ENCODE measurements at places on chromosomes 16 and 17.

GRCh38 chr16:20874088-20874581 is 26.0 kb downstream of the DCUN1D3 start:
- no peak for DNase-seq

GRCh38 chr17:78116411-78116810 is 12.1 kb downstream of the TMC6 start:
- no peak for DNase-seq

DNA sequence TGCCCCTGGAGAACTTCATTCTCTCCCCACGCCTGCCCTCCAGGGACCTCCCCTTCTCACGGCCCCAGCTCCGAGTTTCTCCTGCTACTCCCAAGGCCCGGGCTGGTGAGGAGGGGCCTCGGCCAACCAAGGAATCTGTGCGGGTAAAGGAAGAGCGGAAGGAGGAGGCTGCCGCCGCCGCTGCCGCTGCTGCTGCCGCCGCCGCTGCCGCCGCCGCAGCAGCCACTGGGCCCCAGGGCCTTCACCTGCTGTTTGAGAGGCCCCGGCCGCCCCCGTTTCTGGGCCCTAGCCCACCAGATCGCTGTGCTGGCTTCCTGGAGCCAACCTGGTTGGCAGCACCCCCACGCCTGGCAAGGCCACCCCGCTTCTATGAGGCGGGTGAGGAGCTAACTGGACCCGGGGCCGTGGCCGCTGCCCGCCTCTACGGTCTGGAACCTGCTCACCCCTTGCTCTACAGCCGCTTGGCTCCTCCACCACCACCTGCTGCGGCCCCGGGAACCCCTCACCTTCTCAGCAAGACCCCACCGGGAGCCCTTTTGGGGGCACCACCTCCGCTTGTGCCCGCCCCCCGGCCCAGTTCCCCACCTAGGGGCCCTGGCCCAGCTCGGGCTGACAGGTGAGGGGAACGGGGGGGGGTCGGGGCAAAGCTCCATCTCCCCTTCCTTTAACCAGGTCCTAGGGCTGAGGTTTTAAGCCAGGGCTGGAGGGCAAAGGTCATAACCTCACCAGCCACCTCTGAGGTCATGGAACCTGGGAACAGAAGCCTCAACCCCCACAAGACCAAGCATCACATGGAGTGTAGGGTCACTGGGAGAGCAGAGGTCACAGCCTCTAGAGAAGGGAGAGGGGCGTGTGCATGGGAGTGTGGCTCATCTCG is 11.0 kb downstream of the FBRS start:
- DNase-seq: no peak

GRCh38 chr17:80919331-80920311 is 72.0 kb upstream of the CHMP6 start:
- DNase-seq: no peak

DNA sequence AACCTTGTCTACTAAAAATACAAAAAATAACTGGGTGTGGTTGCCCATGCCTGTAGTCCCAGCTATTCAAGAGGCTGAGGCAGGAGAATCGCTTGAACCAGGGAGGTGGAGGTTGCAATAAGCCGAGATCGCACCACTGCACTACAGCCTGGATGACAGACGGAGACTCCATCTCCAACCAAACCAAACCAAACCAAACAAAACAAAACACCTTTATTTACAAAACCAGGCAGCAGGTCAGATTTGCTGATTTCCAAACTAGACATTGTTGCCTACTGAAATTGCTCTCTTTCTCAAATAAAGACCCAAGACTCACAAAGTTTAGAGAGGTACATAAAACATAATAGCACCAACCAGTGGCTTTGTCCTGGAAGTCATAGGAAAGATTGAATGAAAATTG is 5.7 kb upstream of the TMEM238L start:
- DNase-seq: no peak

- peak; percentile 40 for DNase-seq
Measured at GRCh38 chr17:57379237-57379894, 123.0 kb downstream of the MSI2 start.

DNA sequence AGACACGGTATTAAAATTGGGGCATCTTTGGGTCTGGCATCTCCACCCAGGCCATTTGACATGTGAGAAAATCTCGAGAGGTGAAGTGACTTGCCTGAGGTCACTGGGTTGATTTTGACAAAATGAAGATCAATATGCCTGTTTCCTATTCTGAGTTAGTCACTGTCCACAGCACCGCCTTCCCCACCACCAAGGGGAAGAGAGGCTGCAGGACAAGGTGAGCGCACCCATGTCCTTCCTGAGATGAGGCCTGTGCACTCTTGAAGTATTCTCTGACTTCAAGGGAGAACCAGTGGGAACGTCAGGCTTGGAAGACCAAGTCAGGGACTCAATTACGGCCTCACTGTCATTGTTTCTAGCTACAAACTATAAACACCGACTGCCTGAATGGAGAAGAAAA is 49.9 kb upstream of the WSB1 start:
- DNase-seq: no peak

DNA sequence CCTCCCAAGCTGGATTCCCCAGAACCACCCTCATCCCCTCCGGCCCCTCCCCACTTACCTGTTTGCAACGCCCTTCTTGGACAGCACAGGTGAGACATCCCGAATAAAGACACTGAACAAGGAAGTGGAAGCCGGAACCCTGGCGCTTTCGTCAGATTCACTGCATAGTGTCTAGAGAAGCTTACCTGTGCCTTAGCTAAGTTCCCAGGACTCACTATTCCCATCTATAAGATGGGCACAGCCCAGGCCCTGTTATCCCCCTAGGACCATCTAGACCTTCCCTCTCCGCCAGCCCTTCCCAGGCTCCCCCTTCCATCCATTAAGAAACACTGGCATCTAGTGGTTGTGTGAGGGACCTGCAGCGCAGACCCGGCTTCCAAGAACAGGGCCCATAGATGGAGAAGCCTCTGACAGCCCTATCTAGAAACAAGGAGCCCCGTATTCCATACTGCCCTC is 26.9 kb upstream of the RPL38 start:
- DNase-seq: peak; percentile 70

DNA sequence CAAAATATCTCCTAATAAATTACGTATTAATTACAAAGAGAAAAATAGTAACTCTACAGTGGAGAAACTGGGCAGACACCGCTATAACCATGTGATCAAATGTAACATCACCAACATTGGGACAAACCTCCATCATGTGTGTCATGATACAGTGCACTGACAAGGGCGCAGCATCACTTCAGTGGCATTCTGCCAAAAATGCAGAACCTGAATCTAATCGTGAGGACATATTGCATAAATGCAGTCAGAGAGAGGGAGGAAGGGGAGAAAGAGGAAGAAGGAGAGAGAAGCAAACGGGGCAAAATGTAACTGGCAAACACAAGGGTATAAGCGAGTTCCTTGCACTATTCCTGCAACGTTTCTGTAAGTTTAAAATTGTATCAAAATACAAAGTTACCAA is 74.2 kb upstream of the MARCHF10 start:
- DNase-seq: no peak

DNA sequence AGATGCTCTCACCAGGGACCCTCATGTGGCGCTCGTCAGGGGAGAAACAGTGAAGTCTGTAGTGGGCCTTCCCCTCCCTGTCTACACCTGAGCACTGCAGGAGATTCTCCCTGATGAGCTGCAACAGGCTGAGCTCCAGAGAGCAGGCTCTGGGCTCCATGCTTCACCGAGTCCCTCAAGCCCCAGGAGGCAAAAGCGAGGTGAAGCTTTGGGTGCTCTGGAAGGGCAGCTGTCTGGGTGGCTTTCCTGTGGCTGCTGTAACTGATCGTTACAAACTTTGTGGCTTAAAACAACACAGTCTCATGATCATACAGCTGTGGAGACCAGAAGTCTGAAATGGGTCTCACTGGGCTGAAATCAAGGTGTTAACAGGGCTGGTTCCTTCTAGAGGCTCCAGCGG is 12.1 kb upstream of the CD300LD start:
- no peak for DNase-seq

DNA sequence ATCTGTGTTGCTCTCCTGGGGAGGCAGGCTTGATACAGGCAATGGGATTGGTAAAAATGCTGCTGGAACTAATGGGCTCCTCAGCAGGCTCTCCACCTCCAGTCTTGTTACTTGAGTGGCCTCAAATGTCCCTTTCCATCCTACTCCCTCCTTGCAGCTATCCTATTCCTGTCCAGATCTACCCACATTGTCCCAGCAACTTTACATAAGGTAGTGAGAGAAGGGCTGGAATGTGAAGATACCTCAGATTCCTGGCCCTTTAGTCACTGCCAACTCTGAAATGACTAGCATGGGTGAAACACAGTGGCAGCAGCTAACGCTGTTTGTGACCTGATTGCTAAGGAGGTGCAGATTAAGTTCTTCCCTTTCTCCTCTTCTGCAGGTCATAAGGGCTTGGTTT is 210.1 kb upstream of the HS3ST4 start:
- no peak for DNase-seq

GRCh38 chr17:77419547-77420094 is 278.9 kb downstream of the SEC14L1 start:
- no peak for DNase-seq

GRCh38 chr16:88435437-88436355 is 17.4 kb upstream of the ZFPM1 start:
- DNase-seq: no peak

DNA sequence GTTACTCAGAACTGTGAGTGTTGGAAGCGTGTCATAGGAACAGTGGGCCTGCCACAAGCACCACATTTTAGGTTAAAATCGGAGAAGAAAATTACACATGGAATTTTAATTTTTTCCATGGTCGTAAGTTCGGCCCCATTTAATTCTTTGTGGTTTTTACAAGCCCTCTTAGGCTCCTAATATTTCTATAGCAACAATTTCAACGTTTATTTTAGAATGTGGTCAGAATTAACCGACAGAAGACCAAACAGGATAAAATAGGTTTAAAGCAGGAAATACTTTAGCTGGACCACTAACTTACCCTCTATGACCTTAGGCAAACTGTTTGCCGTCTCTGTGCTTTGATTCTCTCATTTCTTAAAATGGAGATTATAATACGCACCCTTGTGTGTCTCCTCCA is 69.9 kb downstream of the FTO start:
- DNase-seq: no peak

DNA sequence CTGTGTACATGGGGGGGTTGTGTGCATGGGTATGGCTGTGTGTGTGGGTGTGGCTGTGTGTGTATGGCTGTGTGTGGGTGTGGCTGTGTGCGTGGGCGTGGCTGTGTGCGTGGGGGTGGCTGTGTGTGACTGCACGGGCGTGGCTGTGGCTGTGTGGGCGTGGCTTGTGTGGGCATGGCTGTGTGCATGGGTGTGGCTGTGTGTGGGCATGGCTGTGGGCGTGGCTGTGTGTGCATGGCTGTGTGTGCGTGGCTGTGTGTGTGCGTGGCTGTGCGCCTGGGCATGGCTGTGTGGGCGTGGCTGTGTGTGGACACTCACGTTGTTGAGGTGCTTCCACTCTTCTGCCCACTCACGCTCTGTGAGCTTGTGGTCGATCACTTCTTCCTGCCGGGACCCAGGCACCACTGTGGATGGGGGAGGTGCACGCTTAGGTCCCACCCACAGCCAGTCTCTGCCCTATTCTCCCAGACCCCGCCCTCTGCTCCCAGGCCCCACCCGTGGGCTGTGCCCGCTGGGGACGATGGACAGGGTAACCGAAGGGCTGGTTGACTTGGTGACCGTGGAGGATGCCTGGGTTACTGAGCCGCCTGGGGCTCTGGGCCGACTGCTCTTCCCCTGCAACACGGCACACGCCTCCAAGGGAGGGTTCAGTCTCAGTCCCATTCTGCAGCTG is 16.0 kb upstream of the PABPN1L start:
- no peak for DNase-seq

DNA sequence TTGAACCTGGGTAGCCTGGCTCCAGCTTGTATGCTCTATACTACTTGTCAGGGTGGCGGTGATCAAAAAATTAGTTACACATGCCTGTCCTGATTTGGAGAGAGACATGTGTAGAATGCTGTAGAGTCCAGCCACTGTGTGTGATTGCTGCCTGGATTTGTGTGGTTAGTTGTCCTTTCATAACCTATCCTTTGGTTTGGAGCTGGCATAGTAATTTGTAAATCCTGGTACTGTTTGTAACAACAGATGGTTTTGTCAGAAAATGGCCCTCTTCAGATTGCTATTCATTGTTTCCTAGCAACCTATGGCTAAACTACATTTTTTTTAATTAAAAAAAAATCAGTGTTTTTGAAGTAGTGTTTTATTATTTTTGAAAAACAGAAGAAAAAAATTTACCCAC is 30.5 kb downstream of the ETV4 start:
- no peak for DNase-seq

GRCh38 chr16:17331991-17332390 is 138.8 kb downstream of the XYLT1 start:
- DNase-seq: no peak

Data from cardiac fibroblast (primary cell).